DMS153 (cell line): ENCODE measurements at places on chromosomes 5 and 9.

GRCh38 chr9:104025104-104025503 is 69.0 kb upstream of the SMC2 start:
- no peak for DNase-seq

GRCh38 chr5:149063017-149063687 is at the start of gene SH3TC2:
Gene SH3TC2 (minus strand): TSS chr5:149063062. CDS start chr5:149063022, 40 bp downstream.
- DNase-seq, result no peak

DNA sequence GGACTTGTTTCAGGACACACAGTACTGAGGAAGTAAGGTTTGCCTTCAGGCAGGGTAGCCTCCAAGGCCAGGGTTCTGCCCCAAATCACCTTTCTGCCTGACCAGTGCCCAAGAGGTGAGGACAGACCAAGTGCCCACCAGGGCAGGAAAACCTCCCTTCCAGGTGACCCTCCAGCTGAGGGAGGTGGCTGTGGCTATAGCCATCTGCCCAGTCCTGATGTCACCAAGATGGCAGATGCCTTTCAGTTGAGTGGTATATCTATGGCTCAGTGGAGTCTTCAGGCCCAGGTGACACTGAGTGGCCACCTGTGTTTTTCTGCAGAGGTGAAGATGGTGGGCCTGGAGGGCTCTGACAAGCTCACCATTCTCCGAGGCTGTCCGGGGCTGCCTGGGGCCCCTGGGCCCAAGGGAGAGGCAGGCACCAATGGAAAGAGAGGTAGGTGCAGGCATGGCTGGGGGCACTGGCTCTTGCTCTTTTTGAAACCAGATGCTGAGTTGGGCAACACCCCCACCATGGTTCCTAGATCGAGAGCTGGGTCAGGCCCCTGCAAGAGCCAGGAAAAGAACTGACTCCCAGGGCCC is 1.7 kb downstream of the FCN2 start:
- no peak for DNase-seq

- no peak for DNase-seq
Observed at GRCh38 chr5:52710972-52711596, 76.6 kb upstream of the ITGA1 start.

- DNase-seq, result no peak
Observed at GRCh38 chr5:159511570-159511969, 181.3 kb upstream of the IL12B start.

- no peak for DNase-seq
Observed at GRCh38 chr5:76720988-76721569, 5.2 kb downstream of the F2R start.

- no peak for DNase-seq
Observed at GRCh38 chr9:114900942-114901802, 29.2 kb downstream of the TNFSF8 start.

DNA sequence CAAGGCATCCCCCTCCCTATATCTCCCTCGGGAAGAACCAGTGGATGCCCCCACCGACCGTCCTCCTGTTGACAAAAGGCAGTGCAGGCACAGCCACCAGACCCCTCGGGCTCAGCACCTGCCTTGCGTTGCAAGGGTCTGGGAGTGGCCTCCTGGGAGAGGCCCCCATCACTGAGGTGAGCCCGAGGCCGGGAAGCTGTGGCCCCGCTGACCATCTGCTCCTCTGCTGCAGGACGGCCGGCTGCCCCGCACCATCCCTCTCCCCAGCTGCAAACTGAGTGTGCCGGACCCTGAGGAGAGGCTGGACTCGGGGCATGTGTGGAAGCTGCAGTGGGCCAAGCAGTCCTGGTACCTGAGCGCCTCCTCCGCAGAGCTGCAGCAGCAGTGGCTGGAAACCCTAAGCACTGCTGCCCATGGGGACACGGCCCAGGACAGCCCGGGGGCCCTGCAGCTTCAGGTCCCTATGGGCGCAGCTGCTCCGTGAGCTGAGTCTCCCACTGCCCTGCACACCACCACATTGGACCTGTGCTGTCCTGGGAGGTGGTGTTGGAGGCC is 23.3 kb upstream of the SUSD3 start:
- DNase-seq, result no peak

- DNase-seq, result no peak
Observed at GRCh38 chr5:67221487-67222242, 25.1 kb upstream of the CD180 start.

DNA sequence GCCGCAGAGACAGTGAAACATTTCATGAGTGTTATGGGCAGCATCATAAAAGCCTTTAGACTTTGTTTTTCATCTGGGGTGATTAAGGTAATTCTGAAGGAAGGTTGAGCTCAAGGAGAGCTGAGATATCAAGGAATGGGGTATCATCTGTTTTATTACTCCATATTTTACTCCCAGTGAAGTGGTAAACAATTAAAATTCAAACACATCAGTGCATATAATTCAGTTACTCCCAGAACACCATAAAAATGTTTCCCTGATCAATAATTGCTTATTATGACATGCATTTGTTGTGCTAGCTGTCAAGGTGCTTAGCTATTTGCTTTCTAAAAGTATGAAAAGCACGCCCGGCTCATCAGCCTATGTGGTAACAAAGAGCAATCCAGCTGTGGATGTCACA is 81.7 kb downstream of the DOCK8 start:
- DNase-seq, result no peak

GRCh38 chr9:87081503-87081902 is 134.2 kb upstream of the GAS1 start:
- no peak for DNase-seq

GRCh38 chr5:83518319-83519061 is 46.9 kb downstream of the VCAN start:
- DNase-seq, result no peak

GRCh38 chr9:93466416-93467061 is 13.2 kb upstream of the FAM120AOS start:
- no peak for DNase-seq

DNA sequence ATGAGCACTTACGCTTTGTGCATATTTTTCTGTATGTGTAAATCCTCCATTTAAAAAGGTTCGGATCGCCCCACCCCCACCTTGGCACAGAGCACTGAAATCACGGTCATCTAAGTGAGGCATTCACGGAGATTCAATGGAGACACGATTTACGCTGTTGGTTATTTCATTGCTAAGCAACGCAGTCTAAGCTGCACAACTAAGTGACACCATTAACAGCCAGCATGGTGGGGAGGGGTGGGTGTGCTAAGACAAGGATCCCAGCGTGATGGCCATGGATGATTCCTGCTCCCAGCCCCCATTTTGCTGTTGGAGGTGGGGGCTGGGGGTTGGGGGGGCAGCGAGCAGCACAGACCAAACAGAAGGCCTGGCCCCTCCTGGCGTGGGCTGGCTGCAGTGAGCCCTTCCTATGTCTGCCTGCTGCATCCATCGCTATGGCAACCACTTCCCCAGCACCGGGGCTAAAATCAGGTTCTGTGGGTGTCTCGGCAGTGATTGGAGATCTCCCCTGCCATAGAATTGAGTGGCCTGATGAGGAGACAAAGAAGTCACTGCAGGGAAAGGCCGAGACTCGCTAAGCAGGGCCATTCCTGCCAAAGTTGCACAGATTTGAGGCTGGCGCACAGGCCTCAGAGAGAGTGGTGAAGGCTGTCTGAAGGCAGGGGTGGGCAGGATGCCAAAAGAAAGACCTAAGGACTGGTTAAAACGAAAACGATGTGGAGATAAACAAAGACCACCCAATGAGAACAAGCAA is 14.3 kb upstream of the MARCHF6 start:
- DNase-seq, result peak; percentile 97

- no peak for DNase-seq
Observed at GRCh38 chr5:177588413-177588909, 3.5 kb upstream of the TMED9 start.
